ENCODE measurements at places on chromosomes 7 and 10.

DNA sequence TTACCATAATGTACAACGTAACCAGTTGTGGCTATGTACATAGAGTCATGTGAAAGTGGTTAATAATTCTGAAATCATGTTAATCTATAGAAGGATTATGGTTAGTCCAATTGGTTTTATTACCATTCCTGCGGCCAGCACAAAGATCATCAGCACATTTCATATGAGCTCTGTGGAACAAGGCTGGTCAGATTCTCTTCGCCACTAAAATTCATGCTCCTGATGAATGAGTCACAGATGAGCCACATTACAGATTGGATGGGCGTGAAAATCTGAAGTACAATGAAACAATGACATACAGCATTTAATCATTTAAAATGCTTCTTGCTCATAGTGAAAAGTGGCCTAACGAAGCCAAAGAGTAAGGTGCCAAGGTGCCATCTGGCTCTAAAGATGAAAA is 716.2 kb upstream of the PHF14 start:
- H3K4me1 ChIP-seq, result no peaks in the 10 kb centered on the region
- no peak overlapping the region for H3K27ac ChIP-seq
- H3K27me3 ChIP-seq, result no peaks in the 10 kb centered on the region
- H3K4me3 ChIP-seq, result no peak overlapping the region
- DNase-seq, result no peak
- H3K36me3 ChIP-seq, result no peaks in the 10 kb centered on the region

DNA sequence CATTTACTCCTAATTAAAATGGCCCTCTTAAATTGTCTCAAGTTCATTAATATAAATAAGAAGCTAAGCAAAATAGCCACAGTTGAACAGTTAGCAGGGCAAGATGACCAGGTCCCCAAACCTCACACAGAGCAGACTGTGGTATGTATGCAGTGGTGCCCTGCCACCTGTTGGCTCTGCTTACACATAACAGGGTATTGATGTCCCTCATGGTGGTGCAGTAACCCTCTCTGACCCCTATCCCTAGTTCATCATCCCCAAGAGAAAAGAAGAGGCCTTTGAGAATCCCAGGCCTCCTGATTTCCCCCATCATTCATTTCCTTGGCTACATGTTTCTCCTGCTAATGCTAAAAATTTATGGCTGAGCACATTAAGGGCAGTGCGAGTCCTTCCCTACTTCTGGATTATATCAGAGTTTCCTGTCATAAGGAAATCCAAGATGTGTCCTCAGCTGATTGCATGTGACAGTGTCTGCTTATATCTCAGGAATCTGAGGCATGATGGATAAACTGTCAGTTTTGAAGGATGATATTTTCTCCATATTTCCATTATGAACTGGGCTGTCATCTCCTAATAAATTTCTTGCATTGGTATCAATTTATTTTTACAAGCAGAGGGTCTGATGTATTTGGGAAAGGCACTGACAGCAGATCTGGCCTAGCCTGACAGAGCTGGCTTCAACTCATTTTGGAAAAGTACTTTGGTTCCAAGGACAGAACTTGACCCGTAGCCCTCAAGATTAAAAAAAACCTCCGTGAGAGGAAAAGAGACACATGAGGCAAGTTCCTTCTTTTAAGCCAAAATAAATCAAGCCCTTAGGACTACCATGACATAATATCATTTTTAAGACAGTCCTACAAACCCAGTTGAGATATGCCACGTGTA is 880.6 kb downstream of the LRMDA start:
- no peak overlapping the region for H3K4me3 ChIP-seq
- H3K4me1 ChIP-seq, result peaks cover 7% of the 10 kb centered on the region
- no peak overlapping the region for H3K27ac ChIP-seq
- no peaks in the 10 kb centered on the region for H3K36me3 ChIP-seq
- no peaks in the 10 kb centered on the region for H3K27me3 ChIP-seq

- H3K4me3 ChIP-seq, result no peak overlapping the region
- H3K27me3 ChIP-seq, result no peaks in the 10 kb centered on the region
- H3K4me1 ChIP-seq, result no peaks in the 10 kb centered on the region
- H3K27ac ChIP-seq, result no peak overlapping the region
Observed at GRCh38 chr7:155959894-155960293, 147.6 kb upstream of the SHH start.

DNA sequence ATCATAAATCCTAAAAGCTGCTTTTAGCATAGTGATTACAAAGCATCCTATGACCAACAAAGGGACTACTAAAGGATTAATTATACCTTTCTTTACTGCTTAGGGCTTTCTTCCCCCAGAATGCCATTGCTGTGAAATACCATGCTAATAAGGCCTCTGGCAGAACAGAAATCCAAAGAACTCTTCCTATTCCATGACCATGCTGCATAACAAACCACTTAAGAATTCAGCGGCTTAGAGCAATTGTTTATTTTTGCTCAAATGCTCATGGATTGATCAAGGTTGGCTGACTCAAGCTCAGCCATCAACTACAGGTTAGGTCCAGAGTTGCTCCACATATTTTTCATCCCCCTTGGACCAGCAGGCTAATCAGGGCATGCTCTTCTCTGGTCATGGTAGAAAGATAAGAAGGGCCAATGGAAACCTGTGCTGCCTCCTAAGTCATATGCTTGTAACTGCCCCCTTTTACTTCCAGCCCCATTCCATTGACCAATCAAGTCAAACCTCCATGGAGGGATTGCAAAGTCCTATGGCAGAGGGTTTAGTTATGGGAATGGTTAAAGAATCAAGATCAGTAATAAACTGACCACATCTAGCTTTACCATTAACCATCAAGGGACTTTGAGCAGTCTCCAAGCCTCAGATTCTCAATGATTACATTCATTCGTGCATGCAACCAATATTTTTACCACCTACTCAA is 244.4 kb upstream of the FZD1 start:
- H3K36me3 ChIP-seq, result no peaks in the 10 kb centered on the region
- no peaks in the 10 kb centered on the region for H3K27me3 ChIP-seq
- no peak overlapping the region for H3K4me3 ChIP-seq
- no peak for DNase-seq
- no peaks in the 10 kb centered on the region for H3K4me1 ChIP-seq
- no peak overlapping the region for H3K27ac ChIP-seq

- no peak overlapping the region for H3K27ac ChIP-seq
- H3K27me3 ChIP-seq, result no peaks in the 10 kb centered on the region
- DNase-seq, result no peak
- no peaks in the 10 kb centered on the region for H3K36me3 ChIP-seq
- H3K4me3 ChIP-seq, result no peak overlapping the region
Observed at GRCh38 chr10:378930-379704, 243.9 kb downstream of the ZMYND11 start.

- no peaks in the 10 kb centered on the region for H3K36me3 ChIP-seq
- H3K4me3 ChIP-seq, result no peak overlapping the region
- H3K27ac ChIP-seq, result 0 out of 2 replicates have a peak overlapping the region, but pooled peaks have one; percentile 50
- peaks cover 17% of the 10 kb centered on the region for H3K4me1 ChIP-seq
Observed at GRCh38 chr10:70510904-70511303, 32.3 kb downstream of the PALD1 start.

- H3K4me1 ChIP-seq, result no peaks in the 10 kb centered on the region
- peaks cover 1% of the 10 kb centered on the region for H3K36me3 ChIP-seq
- no peak overlapping the region for H3K4me3 ChIP-seq
- H3K27me3 ChIP-seq, result no peaks in the 10 kb centered on the region
- no peak overlapping the region for H3K27ac ChIP-seq
Observed at GRCh38 chr10:6384847-6385246, 182.1 kb downstream of the PFKFB3 start.

DNA sequence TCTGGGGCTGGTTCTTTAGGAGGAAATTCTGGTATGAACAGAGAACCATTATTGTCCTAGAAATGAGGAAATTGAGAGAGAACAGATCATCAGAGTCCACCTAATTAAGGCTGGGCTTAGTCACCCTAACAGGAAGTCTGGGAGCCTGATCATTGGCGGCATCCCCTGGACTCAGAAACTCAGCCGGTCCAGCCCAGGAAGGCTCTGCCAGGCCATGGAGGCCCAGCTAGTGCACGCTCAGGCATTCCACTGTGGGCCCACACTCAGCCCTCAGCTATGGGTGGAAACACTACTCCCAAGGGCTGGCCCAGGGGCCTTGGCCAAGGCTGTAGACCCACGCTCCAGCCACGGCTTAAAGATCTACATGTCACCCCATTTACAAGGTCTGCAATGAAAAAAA is 109.2 kb downstream of the PTPN20 start:
- no peak for DNase-seq
- H3K36me3 ChIP-seq, result no peaks in the 10 kb centered on the region
- no peaks in the 10 kb centered on the region for H3K27me3 ChIP-seq
- H3K4me3 ChIP-seq, result no peak overlapping the region

GRCh38 chr7:148664324-148664723 is 34.4 kb upstream of the CUL1 start:
- no peak overlapping the region for H3K27ac ChIP-seq
- H3K4me1 ChIP-seq, result no peaks in the 10 kb centered on the region
- no peak overlapping the region for H3K4me3 ChIP-seq

- peak overlapping the region; percentile 59 for H3K27ac ChIP-seq
- no peaks in the 10 kb centered on the region for H3K27me3 ChIP-seq
- no peak overlapping the region for H3K4me3 ChIP-seq
- DNase-seq, result no peak
- H3K4me1 ChIP-seq, result peaks cover 23% of the 10 kb centered on the region
Observed at GRCh38 chr7:134742688-134743350, 36.6 kb upstream of the CALD1 start.

- H3K4me1 ChIP-seq, result no peaks in the 10 kb centered on the region
- DNase-seq, result no peak
- no peak overlapping the region for H3K4me3 ChIP-seq
- H3K36me3 ChIP-seq, result peaks cover 10% of the 10 kb centered on the region
- H3K27me3 ChIP-seq, result no peaks in the 10 kb centered on the region
Observed at GRCh38 chr10:67921065-67921464, 36.6 kb downstream of the SIRT1 start.

DNA sequence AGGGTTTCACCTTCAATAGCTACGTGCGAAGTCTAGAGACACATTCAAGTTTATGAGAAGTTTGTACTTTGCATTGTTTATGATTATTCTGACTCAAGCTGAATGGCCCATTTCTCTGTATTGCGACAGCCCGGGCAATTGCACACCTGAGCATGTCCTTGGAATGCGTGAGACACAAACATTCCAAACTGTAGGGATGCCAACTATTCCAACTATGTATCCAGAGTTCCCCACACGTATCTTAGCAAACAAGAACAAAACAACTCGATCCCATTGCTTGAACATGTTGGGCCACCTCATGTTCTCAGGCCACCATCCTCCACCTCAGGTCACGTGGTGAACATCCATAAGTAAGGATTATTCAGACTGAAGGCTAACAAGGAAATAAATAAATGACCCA is 51.4 kb upstream of the EGFR start:
- H3K27me3 ChIP-seq, result no peaks in the 10 kb centered on the region
- H3K4me3 ChIP-seq, result no peak overlapping the region
- peak; percentile 65 for DNase-seq
- H3K4me1 ChIP-seq, result no peaks in the 10 kb centered on the region
- H3K27ac ChIP-seq, result no peak overlapping the region

- H3K27ac ChIP-seq, result no peak overlapping the region
- no peak overlapping the region for H3K4me3 ChIP-seq
- H3K27me3 ChIP-seq, result no peaks in the 10 kb centered on the region
- peaks cover 10% of the 10 kb centered on the region for H3K4me1 ChIP-seq
Observed at GRCh38 chr7:87510411-87510875, 35.0 kb upstream of the ABCB4 start.

- no peaks in the 10 kb centered on the region for H3K36me3 ChIP-seq
- no peaks in the 10 kb centered on the region for H3K27me3 ChIP-seq
- no peak for DNase-seq
- no peak overlapping the region for H3K27ac ChIP-seq
Observed at GRCh38 chr7:927031-927671, 27.3 kb downstream of the ADAP1 start.

- no peak for DNase-seq
- no peaks in the 10 kb centered on the region for H3K4me1 ChIP-seq
- no peak overlapping the region for H3K27ac ChIP-seq
- H3K27me3 ChIP-seq, result no peaks in the 10 kb centered on the region
Observed at GRCh38 chr10:35821339-35821911, 179.3 kb upstream of the FZD8 start.

DNA sequence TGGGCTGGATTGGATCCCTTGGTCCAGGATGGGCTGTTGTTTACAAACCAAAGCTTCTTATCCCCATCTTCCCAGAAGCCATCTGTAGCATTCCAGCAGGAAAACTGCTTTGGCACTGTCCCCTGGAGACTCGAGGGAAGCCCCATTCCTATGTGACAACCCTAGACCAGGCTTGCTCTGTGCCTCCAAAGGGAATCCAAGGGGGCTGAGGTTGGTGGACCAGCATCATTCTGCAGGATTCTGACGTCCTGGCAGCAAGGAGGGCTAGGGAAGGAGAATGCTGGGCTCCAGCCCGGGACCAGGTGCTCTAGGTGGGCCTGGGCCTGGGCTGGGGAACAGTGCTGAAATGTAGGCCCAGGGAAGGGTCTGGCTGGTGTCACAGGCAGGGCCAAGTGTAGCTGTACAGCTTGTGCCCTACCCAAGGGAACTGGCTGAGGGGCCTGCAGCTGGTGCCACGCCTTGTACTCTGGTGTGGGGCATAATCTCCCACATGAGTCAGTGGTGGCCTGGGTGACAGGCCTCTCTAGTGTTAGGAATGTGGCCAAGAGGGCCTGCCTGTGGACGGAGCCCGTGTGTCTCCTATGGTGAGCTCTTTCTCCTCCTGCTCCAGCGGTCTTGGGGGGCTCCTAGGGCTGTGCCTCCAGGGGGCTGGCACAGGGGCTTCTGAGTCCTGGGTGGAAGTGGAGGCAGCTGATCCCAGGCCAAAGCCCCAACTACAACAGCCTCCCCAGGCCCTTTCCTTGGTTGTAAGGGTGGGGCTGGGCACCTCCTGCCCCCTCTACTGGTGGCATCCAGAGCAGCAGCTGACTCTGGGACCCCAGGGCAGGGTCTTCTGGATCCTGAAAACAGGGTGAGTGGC is 25.2 kb downstream of the TRIM8 start:
- H3K36me3 ChIP-seq, result no peaks in the 10 kb centered on the region
- no peaks in the 10 kb centered on the region for H3K27me3 ChIP-seq
- no peak overlapping the region for H3K4me3 ChIP-seq

GRCh38 chr7:123649964-123650363 is 5.7 kb upstream of the LMOD2 start:
- H3K27ac ChIP-seq, result no peak overlapping the region
- no peaks in the 10 kb centered on the region for H3K36me3 ChIP-seq
- no peaks in the 10 kb centered on the region for H3K27me3 ChIP-seq
- H3K4me1 ChIP-seq, result peaks cover 8% of the 10 kb centered on the region

GRCh38 chr7:140541513-140542227 is 62.4 kb upstream of the MKRN1 start:
- peaks cover 26% of the 10 kb centered on the region for H3K4me1 ChIP-seq
- DNase-seq, result peak; percentile 96
- H3K27me3 ChIP-seq, result no peaks in the 10 kb centered on the region
- peak overlapping the region; percentile 100 for H3K27ac ChIP-seq
- peak overlapping the region; percentile 39 for H3K4me3 ChIP-seq

DNA sequence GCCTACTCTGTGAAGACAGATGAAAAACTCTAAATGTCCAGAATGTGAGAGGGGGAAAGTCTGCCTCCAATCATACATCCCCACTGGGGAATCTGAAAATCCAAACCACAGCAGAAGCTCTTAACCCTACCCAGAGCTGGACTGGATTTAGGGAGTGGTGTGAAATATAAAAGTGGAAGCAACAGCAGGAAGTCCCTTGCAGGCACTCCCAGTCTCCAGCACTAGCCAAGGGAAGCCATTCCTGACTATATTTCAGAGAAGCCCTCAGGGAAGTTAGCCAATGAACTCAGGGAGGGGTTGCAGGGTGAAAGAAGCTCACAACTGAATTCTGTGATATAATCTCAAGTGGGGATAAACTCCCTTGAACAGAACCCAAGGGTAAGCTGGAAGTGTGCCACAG is 51.5 kb downstream of the CRPPA start:
- H3K36me3 ChIP-seq, result no peaks in the 10 kb centered on the region
- no peaks in the 10 kb centered on the region for H3K4me1 ChIP-seq
- no peak overlapping the region for H3K27ac ChIP-seq
- no peak for DNase-seq
- no peak overlapping the region for H3K4me3 ChIP-seq
